PC-3 (cell line): ENCODE measurements at places on chromosomes 1 and 21.

DNA sequence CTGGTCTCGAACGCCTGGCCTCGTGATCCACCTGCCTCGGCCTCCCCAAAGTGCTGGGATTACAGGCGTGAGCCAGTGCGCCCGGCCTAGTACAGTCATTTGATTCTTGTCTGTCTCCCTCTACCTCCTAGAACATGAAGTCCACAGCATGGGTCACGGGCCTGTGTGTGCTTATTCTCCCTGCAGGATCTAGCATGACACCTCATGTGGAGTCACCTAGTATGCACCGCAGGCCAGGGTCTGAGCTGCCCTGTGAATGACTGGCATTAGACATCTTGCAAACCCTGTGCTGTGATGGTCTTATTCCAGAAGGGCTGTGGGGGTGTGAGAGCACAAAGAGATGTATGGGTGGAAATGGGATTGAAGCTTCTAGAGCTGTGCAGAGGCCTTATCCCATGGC is 133.2 kb downstream of the GALNT2 start:
- DNase-seq, result no peak

DNA sequence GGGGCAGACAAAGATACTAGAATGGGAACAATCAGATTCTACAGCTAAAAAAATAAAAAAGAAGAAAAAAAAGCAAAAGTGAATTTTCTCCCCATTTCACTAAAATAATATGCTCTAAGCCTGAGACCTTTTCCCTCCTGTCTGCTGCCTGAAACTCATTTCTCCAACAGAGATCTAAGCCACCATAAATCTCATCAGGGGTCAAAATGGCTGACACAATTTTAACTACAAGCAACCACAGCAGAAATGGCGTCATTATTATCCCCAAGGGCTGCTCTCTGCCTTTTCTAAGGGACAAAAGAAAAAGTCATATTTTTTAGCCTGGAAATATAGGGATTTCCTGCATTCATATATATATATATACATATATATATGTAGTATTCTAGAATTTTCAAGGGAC is 183.7 kb upstream of the CAMK1G start:
- DNase-seq, result no peak

- no peak for DNase-seq
These were observed 106.5 kb upstream of the DAB1 start for GRCh38 chr1:57530206-57530910.

- peak; percentile 44 for DNase-seq
These were observed at the start of gene SLC37A1 for GRCh38 chr21:42513151-42513984. TSS of gene SLC37A1 (plus strand) at chr21:42513852. CDS start at chr21:42518455, 4,603 bp downstream.

DNA sequence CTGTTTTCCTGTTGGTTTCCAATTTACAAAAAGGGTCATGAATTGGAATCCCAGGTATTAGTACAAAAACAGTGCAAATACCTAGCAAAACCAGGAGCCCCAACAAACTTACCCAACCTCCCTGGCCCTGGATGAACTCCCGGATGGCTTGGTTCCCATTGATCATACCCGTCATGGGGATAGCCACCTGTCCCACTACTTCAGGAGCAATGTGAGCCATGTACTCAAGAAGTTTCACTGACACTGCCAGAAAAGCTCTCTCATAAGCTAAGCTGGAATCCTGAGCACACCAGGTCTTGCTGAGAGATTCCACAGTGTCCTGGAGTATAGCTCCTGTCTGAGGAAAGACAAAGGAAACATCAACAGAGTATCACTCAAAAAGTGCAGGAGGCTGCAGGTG is 5.7 kb downstream of the BCL2L15 start:
- DNase-seq, result no peak

GRCh38 chr1:1947493-1947892 is 28.4 kb upstream of the TMEM52 start:
- no peak for DNase-seq

- no peak for DNase-seq
These were observed 13.5 kb downstream of the VANGL1 start for GRCh38 chr1:115655306-115655663.

GRCh38 chr1:223843934-223844786 is 1.6 kb downstream of the TP53BP2 start:
- DNase-seq, result peak; percentile 36

GRCh38 chr1:119587341-119587740 is 60.7 kb downstream of the ZNF697 start:
- peak; percentile 26 for DNase-seq

- no peak for DNase-seq
These were observed 97.3 kb downstream of the SUSD4 start for GRCh38 chr1:223266632-223267172.

GRCh38 chr1:241532162-241532531 is at the start of gene KMO:
TSS of gene KMO (plus strand) at chr1:241532378. CDS start at chr1:241532445, 67 bp downstream.
- DNase-seq, result peak; percentile 57

DNA sequence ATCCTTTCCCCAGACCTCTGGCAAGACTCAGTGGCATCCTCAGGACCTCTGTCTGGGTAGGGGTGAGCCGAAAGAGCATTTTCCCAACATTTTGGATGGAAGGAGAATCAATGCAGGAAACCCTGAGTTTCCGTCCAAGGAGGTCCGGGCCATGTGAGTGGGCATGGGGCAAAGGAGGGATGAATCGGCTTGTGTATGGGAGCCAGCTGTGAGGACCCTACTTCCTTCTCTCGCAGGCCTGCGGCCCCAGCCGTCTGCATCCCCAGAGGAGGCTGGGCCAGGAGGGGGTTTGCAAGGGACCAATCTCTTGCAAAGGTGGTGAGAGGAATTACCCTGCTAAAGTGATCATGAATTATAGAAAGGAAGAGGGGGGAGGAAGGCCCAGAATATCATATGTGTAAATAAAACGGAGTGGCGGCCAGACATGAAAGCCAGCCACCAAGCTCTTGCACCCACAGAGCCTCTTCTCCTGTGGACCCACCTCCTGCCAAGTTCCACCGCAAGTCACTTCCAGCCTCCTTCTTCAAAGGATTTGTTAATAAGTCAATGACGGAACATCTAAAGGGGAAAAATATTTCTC is 48.2 kb upstream of the POU3F1 start:
- no peak for DNase-seq
